Amygdala (tissue), 56 donors: ENCODE measurements at places on chromosomes 13 and 19.

DNA sequence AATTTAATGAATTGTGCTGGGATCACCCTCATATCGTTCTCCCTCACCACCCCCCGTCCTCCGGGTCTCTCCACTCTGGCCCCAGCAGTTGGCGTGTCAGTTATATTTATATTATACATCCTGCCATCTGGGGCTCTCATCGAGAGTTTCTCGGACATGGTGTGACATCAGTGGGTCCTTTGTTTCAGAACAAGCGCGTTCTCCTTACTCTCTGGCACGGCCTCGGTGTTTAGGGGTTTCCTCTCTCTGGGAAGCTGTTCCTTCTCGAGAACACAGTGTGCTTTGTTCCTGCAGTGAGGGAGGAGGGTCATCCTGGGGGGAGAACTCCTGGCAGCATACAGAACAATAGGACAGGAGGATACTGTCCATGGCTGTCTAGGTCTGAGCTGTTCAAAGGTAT is 9.8 kb upstream of the MCF2L start:
- DNase-seq = peak; percentile 59

DNA sequence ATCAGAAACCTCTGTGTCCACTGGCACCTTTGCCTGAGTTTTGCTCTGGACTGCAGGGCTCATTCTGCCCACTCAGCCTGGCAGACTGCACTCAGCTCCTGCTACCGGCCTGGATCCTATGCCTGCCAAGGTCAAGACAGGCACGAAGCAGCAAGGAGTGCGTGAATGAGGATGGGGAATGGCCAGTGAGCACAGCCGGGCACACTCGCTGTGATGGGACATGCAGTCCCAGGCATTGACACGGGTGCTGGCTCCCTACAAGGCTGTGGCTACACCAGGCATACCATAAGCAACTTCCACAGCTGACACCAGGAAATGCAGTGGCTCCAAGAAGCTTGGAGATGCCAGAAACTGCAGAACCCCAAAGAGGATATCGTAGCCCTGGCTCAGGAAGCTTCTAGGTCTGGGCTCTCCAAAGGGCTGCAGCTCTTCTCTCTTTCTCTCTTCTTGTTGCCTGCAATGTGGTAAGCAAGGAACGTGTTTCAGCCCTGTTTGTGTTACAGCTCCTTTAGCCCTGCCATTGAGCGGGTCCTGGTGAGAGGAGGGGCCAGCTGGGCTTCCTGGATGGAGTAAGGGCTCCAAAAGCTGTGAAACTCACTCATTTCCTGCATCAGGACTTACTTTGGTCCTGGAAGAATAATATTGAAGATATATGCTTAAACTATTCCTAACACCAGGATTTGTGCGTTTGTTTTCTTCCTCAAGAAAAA is 832.6 kb upstream of the SLITRK5 start:
- DNase-seq = no peak

GRCh38 chr13:35518337-35518946 is 42.0 kb upstream of the MAB21L1 start:
- DNase-seq = no peak

DNA sequence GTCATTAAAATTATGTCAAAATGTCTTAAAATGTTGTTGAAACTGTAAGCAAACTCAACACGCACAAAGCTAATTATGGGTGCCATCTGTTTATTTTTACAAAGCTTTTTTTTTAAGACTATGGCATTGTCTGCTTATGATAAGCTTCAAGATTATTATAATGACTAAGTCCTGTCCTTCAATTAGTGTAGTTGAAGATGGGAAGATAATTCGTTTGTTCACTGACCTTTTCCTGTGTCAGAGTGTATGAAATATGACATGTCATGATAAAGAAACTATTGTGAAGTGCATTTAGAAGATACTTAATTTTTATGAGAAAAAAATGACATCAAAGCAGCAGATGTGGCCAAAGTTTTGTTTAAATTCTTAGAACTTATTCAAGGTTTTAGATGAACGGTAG is 211.3 kb downstream of the PCCA start:
- no peak for DNase-seq

GRCh38 chr19:21587117-21587461 is 81.7 kb downstream of the ZNF429 start:
- no peak for DNase-seq

DNA sequence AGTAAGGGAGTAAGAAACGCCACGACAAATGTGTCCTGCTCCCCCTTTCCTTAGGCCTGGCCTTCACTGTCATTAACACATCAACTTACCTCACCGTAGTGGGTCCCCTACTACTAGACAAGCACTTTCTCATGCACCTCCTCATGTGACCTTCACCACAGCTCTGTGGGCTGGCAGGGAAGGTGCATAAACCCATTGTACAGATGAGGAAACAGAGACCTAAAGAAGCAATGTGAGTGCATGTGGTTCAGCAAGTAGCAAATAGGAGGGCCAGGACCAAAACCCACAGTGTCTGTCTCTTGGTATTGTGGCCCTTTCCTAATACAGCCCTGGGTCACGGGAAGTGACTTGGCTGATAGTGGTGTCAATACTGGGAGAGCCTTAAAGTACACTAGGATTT is 5.3 kb downstream of the CCDC70 start:
- no peak for DNase-seq

GRCh38 chr19:55529636-55530234 is 7.2 kb downstream of the SBK2 start:
- DNase-seq = no peak

GRCh38 chr19:311813-312261 is 20.6 kb upstream of the PLPP2 start:
- no peak for DNase-seq

GRCh38 chr13:113918981-113919701 is 54.7 kb downstream of the C13orf46 start:
- DNase-seq = no peak

DNA sequence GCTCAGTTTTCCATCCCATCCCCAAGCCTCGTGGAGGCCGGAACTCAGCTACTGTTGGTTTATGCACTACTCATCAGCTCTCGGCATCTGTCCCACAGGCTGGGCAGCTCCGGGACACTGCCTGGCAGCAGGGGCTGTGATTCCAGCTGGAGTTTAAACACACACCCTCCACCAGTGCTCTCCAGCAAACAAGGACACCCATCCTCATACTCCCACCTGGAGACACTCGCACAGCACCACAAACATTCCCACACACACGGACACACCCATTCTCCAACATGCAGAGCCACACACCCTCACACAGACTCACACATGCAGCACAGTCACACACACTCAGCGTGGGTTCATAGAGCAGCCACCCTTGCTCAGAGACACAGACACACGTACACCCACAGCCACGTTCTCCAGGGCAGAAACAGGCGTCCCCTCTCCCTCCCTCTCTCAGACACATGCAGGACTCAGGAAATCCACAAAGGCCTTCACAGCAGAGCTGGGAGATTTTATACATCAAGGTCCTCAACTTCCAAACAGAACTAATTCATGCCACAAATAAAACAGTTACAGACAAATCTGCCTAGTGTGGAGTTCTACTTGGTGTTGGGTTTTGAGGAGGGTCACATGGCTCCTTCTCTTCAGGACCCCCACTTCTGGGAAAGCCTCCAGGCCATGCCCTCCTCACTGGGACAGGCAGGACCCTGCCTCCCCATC is 785.4 kb downstream of the UQCRFS1 start:
- DNase-seq = no peak

DNA sequence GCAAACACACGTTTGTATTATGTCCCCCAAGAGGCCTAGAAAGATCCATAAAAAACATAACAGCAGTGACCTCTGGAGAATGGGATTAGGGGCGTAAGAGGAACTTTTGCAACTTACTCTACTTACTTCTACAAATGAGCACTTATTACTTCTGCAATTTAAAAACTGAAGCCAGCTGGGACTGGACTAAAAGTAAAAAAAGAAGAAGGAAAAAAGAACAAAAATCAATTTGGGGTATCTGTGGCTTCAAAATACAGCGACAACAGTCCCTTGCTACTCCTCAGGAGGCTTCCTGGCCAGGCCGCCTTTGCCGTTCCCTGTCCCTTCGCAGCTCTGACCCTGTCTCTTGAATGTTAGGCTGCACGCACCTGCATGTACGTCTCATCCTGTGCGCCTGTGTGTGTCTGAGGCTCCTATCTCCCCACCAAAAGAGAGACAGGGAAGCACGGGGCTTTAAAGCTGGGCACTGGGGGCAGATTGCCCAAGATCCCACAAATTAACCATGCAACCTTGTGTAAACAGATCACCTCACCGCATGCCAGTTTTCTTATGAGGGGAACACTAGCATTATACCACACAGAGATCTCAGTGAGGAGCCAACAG is 12.1 kb upstream of the FKRP start:
- no peak for DNase-seq

DNA sequence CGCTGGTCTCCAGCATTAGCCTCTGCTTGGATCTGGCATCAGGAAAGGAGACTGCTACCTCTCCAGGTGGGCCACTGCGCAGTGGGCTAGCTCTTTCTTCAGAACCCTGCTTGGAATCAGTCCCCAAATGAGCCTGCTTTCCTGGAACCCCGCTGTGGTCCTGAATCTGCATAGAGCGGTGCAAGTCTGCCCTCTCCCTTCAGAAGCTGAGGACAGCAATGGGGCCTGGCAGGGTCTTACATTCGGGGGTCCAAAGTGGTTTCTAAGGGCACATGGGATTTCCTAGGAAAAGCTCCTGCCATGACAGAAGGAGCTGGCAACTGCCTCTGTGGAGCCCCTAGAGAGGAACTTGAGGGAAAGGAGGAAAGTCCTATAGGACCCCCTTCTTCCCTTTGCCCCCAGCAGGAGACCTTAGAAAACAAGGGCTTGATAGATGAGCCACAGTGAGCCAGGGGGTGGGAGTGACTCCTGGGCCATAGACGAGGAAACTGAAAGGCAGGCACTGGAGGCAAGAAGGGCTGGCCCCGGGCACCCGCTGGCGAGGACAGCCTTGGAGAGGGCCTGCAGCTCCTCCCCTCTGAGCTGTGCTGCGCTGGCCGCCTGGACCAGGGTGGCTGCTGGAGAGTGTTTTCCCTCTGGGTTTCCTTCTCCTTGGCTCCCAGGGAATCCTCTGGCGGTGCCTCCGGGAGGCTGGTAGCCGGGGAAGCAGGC is 1.4 kb upstream of the VSTM2B start:
- no peak for DNase-seq

DNA sequence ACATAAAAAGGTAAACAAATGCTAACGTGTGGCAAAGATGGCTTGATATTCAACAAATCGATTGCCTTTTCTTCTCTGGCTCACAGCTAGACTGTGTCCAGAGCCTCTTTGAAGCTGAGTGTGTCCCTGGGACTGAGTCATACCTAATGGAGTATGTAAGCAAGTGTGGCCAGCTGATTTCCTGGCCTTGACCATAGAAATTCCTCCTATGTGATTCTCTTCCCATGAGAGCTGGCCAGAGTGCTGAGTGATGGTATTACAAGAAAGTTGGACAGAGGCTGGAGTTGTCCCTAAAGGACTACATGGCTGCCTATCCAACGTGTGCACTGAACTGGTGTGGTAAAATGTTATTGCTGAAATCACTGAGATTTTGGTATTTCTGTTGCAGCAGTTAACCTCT is 320.1 kb upstream of the SLC10A2 start:
- DNase-seq = no peak

- no peak for DNase-seq
Measured at GRCh38 chr13:92838786-92839185, 387.8 kb upstream of the GPC6 start.

GRCh38 chr19:36256064-36256463 is 41.2 kb downstream of the ZNF146 start:
- DNase-seq = no peak

DNA sequence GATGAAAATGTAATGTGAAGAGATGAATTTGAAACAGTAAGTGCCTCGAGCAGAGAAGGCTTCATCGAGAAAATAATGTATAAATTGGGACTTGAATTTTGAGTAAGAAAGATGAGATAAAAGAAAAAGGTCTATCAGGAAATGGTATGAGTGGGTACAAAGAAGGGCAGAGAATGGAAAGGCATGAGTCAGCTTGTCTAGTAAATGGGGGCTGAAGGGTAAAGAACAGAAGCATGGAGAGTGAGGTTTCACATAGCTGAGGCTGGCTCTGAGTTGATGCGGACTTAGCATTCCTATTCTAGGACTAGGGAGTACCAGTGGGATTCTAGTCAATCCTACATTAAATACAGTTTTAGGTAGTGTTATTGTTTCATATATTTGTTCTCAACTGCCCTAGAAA is 85.8 kb downstream of the ZC3H13 start:
- no peak for DNase-seq

GRCh38 chr19:34985249-34986022 is 14.7 kb upstream of the GRAMD1A start:
- no peak for DNase-seq

GRCh38 chr19:32580353-32580900 is 563 bp upstream of the PDCD5 start:
- DNase-seq = no peak

DNA sequence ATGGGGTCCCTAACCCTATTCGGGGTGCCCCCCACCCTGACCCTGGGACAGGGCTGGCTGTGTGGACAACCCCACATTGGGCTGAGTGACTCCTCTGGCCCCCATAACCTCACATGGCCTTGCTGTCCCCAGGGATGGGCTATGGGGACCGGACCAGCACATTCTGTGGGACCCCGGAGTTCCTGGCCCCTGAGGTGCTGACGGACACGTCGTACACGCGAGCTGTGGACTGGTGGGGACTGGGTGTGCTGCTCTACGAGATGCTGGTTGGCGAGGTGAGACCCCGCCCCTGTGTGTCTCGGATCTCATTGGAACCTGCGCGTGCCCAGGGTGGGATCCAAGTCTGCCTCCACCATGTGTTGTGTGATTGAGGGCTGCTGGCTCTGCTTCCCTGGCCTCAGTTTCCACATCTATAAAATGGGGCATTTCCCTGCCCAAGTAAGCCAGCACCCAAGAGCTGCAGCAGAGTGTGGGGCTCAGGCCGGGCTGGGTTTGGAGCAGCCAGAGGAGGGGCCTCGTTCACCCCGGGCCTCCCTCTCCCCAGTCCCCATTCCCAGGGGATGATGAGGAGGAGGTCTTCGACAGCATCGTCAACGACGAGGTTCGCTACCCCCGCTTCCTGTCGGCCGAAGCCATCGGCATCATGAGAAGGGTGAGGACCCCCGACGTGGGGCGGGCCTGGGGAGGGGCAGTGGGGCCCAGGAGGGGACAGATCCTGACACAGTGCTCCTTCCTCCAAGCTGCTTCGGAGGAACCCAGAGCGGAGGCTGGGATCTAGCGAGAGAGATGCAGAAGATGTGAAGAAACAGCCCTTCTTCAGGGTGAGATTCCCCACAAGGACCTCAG is 4.9 kb downstream of the PTGER1 start:
- DNase-seq = no peak

DNA sequence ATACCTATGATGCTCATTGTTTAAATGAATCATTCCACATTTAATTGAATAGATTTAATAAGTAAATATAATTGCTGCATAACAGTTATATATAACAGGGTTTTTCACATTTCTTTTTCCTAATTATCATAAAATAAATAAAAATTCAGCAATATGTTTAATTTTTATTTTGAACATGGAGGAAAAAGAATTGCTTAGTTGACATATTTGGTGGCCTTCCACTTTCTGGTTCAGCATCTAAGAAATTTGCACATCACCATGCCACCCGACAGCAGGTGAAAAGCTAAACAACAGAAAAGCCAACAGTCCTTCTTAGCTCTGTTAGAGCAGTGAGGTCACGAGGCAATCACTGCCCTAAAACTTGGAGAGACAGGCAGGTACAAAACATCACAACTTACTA is 790.2 kb downstream of the GPC5 start:
- DNase-seq = no peak

- no peak for DNase-seq
Measured at GRCh38 chr19:32337084-32337808, 8.2 kb upstream of the ZNF507 start.

GRCh38 chr19:7916103-7916954 is 1.7 kb downstream of the TGFBR3L start:
- no peak for DNase-seq

- no peak for DNase-seq
Measured at GRCh38 chr19:49004964-49005614, 11.4 kb downstream of the RUVBL2 start.

GRCh38 chr19:52351512-52351911 is 15.5 kb downstream of the ZNF610 start:
- DNase-seq = no peak
